Stimulated activated CD4-positive, alpha-beta T cell treated with anti-CD3 and anti-CD28 coated beads, Interleukin-12 subunit alpha, Interleukin-12 subunit beta, amount 100 ng/mL, for 48 hours (primary cell): ENCODE measurements at places on chromosomes 4 and X.

GRCh38 chrX:11321986-11322385 lies 28.8 kb downstream of the AMELX start:
- DNase-seq, result no peak

DNA sequence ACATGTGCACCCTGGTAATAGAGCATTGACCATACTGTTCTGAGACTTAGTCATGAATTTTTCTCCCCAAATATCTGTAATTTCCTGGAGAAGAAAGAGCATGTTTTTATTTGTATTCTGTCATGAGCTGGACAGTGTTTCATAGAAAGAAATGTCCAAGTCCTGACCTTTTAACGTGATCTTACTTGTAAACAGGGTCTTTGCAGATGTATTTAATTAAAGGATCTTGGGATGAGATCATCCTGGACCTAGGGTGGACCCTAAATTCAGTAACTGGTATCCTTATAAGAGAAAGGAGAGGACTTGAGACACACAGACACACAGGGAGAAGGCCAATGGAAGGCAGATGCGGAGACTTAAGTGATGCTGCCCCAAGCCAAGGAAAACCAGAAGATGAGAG lies 3.6 kb downstream of the ADGRA3 start:
- DNase-seq, result no peak

- DNase-seq, result no peak
Measured at GRCh38 chr4:159413306-159413943, 310.5 kb downstream of the RAPGEF2 start.

DNA sequence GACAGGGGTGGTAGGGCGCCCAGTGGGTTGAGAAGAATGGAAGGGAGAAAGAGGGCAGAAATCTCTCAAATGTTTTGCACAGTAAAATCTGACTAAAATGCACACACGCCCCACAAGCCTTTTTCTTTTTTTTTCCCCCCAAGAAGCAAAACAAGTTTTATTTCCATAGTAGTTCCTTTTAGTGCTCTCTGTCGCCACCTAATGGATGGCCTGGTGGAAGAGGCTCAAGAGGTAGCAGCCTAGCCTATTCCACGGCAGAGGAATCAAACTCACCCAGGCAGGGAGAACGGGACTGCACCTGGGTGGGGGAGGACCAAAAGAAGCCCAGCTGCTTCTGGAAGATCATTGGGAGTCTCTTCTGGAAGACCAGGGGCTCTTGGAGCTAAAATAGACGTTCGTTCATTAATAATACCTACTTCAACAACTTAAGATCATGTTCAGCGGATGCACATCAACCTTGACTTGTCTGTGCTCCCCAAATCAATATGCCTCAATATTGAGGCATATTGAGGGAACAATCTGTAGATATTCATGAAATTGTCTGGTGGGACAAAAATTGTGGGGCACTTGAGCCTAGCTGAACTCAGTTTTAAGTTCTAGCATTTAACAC lies 31.6 kb upstream of the IRAK1 start:
- peak; percentile 78 for DNase-seq

- DNase-seq, result no peak
Measured at GRCh38 chr4:153788413-153789276, at the start of gene SFRP2. Gene SFRP2, minus strand, starts transcription at chr4:153789083. Its CDS starts 248 bp downstream, at chr4:153788835.

DNA sequence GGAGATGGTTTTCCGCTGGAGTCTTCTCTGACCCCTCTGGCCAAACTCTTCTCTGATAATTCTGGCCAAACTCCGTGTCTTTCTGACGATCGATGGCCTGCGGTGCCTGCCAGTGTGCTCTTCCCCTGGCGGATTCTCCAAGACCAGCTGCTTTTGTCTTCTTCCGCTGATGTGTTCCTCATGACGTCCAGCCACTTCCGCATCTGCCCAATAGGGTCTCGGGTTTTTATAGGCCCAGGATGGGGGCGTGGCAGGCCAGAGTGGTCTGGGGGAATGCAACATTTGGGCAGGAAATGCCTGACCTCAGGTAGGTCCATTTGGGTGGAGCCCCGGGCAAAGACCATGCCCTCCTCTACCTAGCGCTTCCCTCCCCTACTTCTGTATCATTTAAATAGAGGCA lies 1542.1 kb downstream of the STIM2 start:
- no peak for DNase-seq

- DNase-seq, result no peak
Measured at GRCh38 chrX:127276326-127276725, 456.8 kb downstream of the PRR32 start.

DNA sequence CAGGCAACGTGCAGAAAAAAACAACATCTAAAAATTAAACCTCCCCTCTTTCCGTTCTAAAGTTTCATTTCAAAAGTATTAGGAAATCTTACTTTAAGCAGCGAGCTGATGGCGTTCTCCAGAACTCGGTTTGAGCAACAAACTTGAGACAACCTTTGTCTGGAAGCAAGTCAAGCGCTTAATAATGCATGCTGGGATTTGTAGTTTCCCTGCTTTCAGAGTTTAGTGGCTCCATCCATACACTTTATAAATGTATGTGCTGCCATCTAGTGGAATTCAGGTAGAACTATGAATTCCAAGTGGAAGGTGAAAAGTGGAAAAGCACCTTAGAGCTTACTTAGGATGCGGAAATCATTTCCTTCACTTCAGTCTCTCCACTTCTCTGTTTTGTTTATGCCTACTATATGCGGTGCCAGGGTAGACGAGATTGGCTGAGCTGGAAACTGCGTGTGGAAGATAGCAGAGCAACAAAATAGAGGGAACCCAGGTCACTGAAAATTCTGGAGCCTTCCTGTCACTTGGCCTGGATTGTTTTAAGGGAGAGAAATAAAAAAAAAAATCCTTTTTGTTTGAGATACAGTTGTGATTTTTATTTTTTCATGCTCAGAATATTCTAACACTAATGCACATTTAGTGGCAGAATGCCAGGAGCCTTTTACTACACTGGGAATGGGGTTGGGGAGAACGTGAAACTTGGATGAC lies at the start of gene BDH2:
TSS of gene BDH2 (minus strand) at position 144 of the 702 bp plus-strand sequence. CDS start 3,580 bp downstream, outside the sequence.
- no peak for DNase-seq

DNA sequence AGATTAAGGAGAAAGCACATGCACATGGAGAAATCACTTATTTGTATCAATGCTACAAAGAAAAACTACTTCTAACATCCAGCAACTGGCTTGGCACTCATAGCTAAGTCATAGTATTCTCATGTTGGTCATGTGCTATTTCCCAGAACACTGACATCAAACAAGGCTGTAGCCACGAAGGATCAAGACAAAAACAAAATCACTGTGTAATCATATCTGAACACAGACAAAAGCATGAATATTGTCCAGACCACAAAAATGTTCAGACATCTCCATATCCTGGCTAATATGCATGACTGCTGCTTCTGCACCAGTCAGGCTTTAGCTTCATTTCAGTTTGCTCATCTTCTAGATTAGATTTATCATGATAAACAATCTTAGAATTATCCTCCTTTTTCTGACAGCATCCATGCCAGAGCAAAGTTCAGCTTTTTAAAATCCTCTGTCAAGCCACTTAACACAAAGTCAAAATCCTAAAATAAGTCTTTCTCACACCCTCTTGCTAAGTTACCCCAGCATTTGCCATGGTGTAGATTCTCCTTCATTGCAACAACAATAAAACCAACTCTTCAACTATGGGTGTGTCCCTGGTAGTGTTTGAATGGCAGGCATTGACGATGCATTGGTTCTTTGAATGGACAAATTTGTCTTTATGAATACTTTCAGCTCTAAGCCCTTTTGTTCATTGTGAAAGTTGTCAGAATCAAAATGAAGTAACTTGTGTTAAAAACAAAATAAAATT lies 39.1 kb upstream of the NPFFR2 start:
- DNase-seq, result no peak
